ENCODE measurements at places on chromosomes 2 and 18.

GRCh38 chr2:234796045-234796591, 155.7 kb upstream of the SH3BP4 start:
- DNase-seq: no peak

DNA sequence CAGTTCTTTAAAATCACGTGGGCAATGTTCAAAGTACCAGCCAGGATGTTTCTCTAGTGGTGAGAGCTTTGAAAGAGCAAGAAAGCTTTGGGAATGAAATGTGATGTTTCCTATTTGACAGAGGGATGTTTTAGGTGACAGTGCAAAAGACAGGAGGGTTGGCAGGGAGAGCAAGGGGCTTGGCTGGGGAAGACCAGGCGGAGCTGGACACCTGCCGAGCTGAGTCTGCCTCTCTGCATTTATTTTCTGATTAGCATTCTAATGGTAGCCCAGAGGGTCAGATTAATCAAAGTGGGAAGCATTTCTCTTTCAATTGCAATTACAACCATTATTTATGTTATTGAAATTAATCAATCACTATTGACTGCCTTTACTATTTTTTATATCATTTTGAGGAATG, 145.4 kb upstream of the RAB12 start:
- DNase-seq: no peak

DNA sequence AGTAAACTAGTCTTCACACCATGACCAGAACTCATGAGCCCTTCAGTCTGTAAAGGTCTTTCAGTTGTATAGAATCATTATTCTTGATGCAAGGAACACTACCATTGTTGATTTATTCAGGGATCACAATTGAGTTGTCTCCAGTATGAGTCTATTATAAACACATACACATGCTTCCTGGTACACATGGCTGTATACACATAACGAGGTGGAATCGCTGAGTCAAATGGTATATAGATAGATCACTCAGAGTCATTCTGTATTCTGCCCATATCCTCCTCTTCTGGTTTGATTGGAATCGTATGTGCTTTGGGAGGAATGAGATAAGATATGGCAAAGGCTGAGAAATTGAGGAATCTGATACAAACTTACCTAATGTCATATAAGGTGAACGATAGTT, 216.0 kb downstream of the UBE2E3 start:
- DNase-seq: no peak

DNA sequence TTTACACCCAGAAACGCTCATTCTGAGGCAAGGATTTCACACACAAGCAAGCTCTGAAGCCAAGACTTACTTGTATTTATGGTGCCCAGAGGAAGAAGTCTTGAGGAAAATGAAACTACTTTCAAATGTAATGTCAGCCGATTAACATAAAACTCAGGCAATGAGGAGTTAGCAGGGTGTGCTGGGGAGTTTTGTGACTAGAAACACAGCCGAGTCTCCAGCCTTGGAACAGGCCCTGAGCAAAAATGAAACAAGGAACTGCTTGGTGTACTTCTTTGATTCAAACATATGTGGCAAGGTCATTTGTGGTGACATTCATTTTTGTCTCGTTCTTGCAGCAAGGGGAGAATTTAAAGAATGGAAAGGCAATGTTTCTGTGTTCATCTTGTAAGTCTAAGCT, 4.5 kb downstream of the DYTN start:
- no peak for DNase-seq

GRCh38 chr2:46153996-46154753, 143.0 kb upstream of the EPAS1 start:
- no peak for DNase-seq

DNA sequence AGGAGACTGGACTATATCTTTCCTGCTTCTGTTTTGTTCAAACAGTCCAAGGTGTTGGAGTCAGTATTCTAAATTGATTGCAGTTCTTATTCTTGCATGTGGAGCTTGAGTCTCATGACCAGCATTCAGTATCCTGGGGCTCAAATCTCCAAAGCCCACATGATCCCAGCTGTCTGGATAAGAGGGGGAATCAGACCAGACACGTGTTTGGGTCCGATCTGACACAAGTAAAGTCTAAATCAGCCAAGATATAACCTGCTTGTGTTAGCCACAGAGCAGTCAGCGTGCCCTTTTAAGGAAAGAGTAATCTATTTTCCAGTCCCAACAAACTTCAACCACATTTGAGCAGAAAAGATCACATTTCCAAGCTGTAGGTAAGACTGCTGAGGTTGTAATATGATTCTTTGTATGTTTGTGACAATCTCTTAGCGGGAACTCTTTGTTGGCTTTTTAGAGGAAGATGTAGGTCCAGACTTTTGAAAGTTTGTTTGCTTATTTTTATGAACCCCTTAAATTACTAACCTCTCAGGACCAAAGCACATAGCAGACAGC, 334.6 kb downstream of the SLC4A3 start:
- DNase-seq: no peak

DNA sequence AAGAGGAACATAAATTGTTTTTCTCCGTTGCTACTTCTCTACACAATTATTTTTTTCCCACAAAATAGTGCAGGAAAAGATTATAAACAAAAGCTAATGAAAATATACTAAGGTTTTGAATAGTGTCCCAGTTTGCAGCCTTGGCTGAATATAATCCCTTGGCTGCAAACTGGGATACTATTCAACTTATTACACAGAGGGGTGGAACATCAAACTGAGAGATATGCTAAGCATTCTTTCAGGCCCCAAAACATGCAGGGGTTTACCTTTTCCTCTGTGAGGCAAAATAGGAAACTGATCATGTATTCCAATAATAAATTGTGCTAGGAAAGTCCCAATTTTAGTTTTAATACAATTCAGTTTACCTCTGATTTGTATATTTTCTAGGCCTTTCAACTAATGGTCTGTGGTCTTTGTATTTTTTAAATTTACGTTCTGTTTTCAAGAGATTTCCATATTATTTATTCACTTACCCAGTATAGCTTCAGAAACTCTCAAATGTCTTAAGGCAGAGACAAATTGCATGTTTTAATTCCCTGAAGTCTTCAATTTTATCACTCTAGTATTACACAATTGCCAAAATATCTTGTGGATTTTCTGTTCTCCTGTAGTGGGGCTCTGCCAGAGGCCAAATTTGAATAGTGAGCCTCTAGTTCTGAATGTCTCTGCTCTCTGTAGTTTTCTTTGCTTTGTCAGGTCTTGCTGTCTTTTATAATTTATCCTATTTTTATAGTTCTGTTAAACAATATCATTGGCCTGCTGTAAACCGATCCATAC, 63.9 kb downstream of the PPP1R1C start:
- DNase-seq: no peak

DNA sequence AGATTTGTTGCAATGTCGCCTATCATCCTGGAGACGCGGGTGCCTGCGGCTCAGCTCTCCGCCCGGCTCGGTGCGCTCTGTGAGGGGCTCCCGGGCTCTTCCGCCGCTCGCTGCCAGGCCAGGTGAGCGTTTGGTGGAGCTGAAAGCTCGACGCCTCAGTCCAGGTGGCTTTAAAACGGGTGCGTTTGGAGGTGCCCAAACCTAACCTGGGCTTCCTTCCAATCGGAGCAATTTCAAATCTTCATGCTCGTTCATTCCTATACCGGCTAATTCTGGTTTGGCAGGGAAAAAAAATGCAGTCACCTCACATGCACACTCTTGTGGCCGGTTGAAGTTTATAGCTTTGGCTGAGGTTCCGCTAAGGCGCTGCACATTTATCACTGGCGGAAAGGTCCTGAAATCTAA, at the start of gene SLC16A14:
Gene SLC16A14 (minus strand): TSS at position 274 of the 405 bp plus-strand sequence. CDS start 9,572 bp downstream, outside the sequence.
- no peak for DNase-seq

DNA sequence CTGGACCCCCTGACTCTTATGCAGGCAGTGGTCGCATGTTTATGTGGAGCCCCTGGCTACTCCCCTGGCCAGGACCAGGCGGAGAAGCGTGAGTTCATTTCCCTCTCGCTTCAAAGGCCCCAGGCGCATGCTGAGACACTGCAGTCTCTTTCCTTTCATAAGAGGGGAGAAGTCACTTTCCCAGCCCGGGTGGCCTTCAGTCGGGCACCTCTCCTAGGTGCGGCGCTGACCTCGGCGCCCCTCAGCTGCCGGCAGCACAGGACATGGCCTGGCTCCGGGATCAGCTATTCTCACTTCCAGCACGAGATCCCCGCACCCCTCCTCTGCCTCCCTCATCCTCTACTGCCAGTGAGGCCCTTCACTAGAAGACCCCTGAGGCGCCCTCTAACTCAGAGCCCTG, 184.7 kb upstream of the PXDN start:
- no peak for DNase-seq

GRCh38 chr2:37781028-37781427, 109.6 kb upstream of the CDC42EP3 start:
- DNase-seq: no peak

DNA sequence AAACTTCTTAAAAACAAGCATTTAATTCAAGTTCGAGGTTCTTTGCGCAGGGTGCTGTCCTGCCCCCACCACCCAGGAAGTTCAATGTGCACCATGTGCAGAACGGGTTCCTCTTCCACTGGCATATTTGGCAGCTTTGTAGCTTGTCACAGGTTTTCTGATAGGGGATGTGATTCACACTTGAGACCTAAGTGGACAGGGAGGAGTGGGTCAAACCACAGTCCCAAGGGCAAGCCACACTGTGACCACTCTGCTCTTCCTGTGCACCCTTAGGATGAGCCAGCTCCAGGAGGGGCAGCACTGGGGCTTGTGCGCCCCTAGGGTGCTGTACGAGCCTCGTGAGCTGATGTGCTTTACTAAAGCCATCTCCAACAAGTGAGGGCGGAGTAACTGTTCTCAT, 82.5 kb downstream of the TGFA start:
- DNase-seq: no peak

- no peak for DNase-seq
These were observed 106.8 kb downstream of the ZNF519 start for GRCh38 chr18:14025306-14025940.

DNA sequence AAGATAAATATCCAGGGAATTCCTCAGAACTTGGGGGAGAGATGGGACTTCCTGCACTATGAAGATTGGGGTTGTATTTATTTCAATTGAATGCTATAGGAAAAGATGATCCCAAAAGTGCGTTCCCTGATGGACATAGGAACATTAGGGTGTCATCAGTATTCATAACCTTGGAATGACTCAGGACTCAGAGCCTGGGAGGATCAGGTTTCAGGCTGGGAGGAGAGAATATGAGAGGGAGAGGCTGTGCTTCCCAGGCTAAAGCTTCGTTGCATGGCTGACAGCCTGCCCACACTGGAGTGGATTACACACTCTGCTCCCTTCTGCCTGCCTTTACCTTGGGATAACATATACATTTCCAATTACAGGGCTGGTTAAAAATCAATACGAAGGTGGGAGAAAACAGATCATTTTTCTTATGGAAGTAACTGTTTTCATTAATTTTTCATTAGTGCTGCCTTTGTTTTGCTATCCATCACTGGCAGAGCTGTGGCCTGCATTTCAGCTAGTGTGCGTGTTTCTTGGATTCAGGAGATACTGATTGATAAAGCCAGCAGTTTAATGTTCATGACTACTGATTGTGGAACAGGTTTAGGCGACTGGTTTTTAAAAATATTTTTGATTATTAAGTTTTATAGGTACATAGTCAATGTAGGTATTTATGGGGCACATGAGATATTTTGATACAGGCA, 118.7 kb downstream of the KCTD1 start:
- DNase-seq: no peak

DNA sequence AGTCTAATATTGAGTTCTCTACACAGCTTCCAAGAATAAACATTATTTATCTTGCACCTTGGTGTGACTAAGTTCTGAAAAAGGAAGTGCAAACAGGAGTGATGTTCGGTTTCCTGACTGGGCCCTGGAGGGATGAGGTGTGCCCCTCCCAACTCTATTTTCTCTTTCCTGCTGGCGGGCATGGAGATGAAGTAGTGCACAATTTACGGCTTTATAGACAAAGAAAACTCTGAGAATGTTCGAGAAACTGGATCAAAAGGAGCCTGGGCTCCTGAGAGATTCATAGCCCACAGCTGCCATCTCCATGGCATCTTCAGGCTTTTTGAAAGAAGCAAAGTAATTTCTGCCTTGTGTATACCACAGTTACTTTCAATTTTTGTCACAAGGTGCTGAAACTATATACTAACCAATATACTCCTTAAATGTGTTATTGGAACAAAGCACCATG, 22.3 kb downstream of the LRATD1 start:
- DNase-seq: no peak

DNA sequence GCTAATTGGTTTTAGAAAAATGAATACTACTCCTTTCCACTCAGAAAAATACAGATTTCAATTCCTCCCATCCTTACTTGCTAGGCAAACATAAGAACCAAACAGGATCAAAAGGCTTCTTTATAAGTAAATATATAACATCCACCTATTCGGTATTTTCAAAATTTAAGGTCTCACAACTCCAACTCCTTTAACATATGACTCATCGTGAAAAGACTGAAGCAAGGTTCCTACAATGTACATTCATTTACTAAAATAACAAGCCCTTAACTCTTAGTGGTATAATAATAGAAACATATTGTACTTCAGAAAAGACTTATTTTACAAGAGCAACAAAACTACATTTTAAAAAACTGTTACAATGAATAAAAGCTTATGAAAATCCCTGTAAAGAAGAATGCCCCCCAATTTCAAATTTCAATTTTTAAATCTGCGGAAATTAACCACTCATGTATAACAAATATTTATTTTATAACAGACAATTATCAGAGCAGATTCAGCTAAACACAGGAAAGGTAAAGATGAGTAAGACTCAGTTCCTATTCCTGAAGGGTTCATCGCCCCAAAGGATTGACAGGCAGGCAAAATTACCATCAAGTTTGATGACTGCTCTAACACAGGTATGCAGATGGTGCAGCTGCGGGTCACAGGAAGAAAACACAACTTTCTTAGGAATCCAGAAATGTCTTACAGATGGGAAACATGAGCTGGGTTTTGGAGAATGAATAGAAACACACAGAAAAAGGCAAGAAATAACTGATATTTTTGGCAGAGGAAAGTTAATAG, 96.4 kb downstream of the COBLL1 start:
- no peak for DNase-seq

GRCh38 chr2:149330127-149331022, at the start of gene LYPD6:
LYPD6 (plus strand) TSS chr2:149330587; CDS start chr2:149437709, 107,122 bp downstream.
- no peak for DNase-seq

GRCh38 chr18:23032030-23032582, 99.0 kb downstream of the RBBP8 start:
- DNase-seq: no peak

GRCh38 chr2:190591437-190591836, 56.9 kb upstream of the NEMP2 start:
- no peak for DNase-seq

DNA sequence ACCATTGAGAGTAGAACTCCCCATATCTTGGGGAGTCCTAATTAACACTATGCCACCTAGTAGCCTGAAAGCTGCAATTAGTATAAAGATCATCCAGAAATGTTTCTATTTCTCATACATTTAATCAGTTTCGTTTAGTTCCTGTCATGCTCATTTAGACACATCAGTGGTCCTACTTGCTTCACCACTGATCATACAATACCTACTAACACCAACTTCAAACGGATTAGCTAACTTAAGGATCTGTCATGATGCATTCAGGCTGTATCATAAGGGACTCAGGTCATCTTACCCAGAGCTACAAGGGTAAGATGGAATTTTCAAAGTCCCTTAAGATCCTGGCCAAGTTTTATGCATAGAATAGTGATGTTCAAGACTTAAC, 6.8 kb downstream of the SRSF7 start:
- no peak for DNase-seq

- DNase-seq: no peak
These were observed 35.9 kb upstream of the TBC1D8 start for GRCh38 chr2:101187131-101187530.

Measured in cerebellar nuclear complex (tissue), 1 donor.